ENCODE measurements at places on chromosomes 1 and 21. TPM values are rescaled to one million over a fixed set of nuclear protein-coding genes. Genes with fewer than 3 reads are reported as not detected.

The C1orf105 gene
- not detected for total RNA-seq

The GPR89B gene
- total RNA-seq = 6.8 TPM

The KRTAP11-1 gene
- not detected for total RNA-seq

The A3GALT2 gene
- not detected for total RNA-seq

The SMPDL3B gene
- total RNA-seq = 0.34 TPM

The ZSWIM5 gene
- not detected for total RNA-seq

The PSMA5 gene
- 94.4 TPM for total RNA-seq

The NEK7 gene
- total RNA-seq = 48.7 TPM

The FCRL5 gene
- not detected for total RNA-seq

The KCND3 gene
- not detected for total RNA-seq

DNA sequence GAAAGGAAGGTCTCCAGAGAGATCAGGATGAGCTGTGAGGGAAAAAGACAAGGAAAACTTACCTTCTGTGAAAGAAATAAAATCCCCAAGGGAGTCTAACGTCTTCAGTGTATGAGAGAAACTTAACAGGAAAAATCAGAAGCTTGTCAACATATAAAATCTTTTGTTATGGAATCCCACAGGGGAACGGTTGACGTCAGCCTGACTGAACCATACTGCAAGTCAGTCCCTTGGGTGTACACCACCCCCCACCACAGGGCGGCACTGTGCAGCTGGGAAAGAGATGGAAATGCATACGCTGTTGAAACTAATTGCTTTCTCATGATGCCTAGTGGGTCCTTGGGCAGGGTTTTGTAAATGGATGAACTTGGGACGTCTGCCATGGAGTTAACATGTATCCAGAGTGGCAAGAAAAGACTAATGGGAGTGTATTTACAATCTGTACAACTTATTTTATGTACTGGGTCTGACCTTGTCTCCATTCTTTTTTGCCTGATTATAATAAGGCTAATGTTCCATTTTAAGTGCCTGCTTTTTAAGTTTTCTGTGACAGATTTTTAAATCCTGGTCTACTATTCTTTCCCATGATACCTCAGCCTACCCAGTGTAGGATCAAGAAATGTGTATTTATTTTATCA is 22.7 kb downstream of the UTP25 start:
- DNase-seq = peak; percentile 80

DNA sequence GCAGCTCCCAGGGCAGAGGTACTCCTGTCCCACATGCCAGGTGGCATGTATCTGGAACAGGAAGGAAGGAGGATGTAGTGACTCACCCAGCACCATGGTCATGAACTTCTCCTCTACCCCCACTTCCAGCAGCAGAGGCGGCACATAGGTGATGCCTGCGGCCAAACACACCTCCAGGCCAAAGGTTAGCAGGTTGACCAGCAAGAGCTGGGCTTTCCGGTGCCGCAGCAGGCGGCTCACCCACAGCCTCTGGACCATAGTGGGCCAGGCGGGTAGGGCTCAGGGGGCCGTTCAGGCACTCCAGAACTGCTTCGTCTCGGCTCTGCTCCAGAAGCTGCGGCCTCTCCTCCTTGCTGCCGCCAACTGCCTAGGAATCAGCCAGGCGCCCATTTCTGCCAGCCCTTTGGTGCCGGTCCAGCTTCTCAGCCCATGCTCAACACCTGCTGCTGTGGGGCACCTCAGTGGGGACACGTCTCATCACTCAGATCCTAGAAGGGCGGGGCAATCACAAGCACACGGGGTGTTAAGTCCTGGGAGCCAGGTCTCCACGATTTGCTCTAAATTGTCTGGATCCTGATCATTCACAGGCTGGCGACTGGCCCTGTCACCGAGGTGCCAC is 15.8 kb downstream of the SLC45A3 start:
- DNase-seq = peak; percentile 62

GRCh38 chr21:25903607-25904006 is 168.8 kb downstream of the GABPA start:
- no peak for DNase-seq

- DNase-seq = no peak
These were observed 29.3 kb downstream of the MYOG start for GRCh38 chr1:203056516-203056915.

DNA sequence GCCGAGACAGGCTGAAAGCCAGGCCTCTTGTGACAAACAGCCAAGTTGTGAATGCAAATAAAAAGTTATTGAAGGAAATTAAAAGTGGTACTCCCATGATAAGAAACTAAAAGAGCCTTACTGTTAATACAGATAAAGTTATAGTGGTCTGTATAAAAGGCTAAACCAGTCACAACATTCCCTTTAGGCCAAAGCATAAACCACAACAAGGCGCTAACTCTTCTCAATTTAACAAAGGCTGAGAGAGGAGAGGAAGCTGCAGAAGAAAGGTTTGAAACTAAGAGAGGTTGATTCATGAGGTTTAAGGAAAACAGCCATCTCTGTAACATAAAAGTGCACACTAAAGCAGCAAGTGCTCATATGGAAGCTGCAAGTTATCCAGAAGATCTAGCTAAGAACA is 10.7 kb downstream of the C1orf105 start:
- no peak for DNase-seq

DNA sequence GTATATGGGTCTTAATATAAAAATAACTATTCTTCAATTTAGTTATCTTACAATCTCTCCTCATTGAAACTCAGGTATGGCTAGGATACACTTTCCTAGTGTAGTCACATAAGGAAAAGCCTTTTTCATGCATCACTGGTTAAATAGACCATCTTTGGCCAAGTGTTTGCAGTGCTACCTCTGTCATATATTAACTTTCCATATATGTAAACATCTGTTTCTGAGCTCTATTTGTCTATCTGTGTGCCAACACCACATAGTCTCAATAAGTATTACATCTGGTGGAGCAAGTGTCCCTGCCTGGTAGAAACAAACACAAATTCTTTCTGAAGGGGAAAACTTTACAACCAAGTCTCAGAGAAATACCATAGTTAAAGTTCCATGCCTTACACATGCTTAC is 134.6 kb downstream of the TSEN15 start:
- no peak for DNase-seq

DNA sequence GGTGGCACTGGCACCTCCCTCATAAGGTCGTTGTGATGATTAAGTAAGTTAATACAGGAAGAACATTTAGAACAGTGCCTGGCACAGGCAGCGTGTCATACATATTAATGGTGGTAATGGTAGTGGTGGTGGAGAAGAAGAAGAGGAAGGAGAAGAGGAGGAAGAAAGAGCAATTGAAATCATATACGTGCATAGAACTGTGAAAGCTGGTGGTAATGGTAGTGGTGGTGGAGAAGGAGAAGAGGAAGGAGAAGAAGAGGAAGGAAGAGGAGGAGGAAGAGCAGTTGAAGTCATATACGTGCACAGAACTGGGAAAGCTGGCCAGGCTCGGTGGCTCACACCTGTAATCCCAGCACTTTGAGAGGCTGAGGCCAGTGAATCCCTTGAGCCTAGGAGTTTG is 121.3 kb upstream of the HOOK1 start:
- no peak for DNase-seq

- no peak for DNase-seq
These were observed 85.3 kb downstream of the PBX1 start for GRCh38 chr1:164644268-164644667.

- DNase-seq = no peak
These were observed 69.3 kb downstream of the CAMK2N1 start for GRCh38 chr1:20416706-20417105.

DNA sequence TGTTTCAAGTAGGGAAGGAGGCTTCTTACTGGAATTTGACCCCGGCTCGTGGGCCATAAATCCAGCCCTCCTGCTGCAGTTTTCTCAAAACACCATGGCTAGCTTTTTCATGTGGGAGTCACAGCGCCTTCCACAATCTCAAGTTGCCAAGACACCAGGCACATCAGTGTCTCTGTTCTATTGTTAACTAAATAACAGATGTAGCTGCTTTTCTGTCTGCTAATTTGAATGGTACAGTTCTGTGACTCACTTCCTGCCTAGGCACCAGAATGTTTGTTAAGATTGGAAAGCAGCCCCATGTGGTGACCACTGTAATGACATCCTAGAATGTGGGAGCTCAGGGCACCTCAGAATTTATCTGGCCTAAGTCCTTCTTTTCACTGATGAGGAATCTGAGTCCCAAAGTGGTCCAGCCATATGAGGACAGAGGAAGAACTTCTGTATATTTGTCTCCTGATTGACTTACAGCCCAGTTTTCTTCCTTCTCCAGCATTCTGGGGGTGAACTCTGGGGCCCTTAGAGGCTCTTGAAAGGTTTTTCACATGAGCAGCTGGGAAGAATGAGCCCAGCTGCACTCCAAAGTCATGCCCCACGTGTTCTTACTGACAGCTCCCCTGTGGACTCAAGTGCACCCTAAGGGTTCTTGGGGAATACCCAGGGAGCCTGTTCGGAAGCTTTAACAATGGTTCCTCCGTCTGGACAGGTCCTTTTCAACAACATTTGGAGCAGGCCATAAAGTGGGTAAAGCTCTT is 27.5 kb downstream of the TRIM45 start:
- DNase-seq = peak; percentile 83

DNA sequence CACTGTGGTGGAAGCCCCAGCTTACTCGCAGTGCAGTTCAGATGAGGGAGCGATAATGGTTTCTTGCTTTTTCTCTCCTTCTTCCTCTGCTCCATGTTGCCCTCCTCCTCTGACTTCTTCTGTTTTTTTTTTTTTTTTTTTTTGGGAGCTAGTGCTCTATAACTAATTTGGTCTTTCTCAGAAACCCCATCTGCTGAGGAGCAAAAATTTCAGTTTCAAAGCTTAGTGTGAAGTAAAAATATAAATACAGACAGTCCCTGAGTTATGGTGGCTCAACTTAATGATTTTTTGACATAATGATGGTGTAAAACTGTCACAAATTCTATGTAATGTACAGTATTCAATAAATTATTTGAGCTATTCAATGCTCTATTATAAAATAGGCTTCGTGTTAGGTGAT is 120.7 kb downstream of the TBX19 start:
- no peak for DNase-seq
